ENCODE measurements at places on chromosomes 7 and 10.
A peak's percentile ranks its signal among the peaks of the same experiment; 100 is the strongest.

DNA sequence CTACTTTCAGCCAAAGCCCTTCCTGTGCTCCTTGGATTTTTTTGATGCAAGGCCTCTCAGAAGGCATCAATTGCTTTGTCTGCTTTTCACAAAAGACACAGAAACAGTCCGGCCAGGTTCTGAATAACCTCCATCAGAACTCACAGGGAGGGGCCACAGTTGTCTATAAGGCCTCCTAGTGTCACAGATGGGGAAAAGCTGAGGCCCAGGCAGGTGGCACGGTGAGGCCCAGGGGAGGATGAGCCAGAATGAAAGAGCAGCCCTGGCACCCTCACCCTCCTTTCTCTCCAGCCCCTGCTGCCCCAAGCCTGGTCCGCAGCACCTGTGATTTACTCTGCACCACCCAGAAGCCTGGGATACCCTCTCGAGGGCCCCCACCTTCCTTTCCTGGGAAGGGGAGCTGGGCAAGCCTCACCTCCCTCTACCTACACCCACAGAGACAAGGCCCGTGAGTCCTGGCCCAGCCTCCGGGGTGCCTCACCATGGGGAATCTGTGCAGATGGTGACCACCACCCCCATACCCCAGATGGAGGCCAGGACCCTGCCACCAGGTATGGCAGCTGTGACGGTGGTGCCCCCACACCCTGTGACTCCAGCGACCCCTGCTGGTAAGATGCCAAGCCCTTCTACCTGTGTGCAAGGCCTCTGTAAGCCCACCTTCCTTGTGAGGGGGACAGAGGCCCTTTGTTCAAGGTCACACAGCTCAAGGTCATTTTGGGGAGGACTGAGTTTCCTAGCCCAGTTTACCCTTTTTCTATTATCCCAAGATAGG, 26.2 kb upstream of the ZNF467 start:
- DNase-seq, result peak; percentile 67

DNA sequence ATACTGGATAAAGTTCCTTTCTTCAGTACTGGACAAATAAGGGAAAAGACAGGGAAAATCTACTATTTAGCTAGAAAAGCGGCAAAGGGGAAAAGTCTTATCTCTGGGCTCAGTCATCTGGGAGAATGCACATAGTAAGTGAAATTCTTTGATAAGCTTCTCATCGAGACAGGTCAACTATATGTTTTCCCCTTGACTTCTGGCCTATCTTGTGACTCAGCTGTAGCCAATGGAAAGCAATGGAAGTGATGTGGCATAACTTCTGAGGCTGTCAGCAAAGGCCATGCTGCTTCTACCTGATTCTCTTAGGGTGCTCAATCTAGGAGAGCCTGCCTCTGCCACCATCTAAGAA, 91.9 kb downstream of the PCGF5 start:
- DNase-seq, result no peak

DNA sequence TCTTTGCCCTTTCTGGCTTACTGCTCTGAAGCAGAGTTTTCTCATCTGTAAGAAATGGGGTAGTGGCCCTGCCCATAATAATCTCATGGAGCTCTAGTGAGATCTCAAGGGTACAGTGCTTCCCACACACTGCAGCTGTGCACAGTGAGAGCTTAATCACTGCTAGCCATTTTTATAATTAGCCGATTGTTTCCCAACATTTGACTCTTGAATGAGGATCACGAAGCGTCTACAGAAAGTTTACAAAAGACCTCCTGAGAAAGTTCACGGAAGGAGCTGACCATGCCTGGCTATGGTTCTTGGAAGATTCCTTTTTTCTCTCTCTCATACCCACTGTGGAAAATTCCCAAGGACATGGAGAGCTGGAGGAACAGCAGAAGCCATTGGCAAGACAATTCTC, 70.4 kb downstream of the FAM171A1 start:
- DNase-seq, result no peak

- no peak for DNase-seq
Observed at GRCh38 chr10:13872411-13872810, 285.6 kb downstream of the PRPF18 start.

DNA sequence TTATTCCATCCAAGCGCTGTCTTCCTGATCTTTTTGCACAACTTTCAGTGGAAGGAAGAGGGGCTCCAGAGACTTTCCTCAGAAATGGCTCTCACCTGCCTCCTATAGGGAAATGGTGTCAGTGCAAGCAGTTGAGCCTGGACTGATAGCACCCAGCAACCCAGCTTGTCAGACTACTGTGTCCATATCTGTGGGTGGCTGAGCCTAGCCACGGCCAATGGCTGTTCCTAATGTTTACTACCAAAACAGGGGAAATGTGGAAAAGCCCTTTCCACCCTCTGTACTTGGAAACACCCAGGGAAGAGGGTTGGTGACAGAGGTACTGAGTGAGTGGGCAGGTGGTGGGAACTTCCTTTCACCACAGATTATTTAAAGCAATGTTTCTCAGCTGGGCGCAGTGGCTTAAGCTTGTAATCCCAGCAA, 4.3 kb upstream of the YKT6 start:
- DNase-seq, result no peak

DNA sequence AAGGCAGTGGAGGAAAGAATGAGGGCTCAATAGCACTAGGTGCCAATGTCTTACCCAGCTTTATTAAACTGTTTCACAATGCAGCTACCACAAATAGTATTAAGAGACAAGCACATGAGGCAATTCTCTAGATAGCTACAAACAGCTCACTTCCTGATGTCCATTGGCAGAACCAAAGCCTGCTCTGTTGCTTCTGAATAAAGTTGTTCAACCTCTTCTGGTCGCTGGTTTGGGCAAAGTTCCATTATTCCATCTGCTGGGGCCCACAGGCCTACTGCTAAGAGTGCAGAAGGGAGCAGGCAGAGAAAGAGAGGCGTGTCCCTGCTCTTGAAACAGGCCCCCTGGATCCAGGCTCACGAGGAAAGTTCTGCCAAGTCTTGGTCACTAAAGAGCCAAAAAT, 173.9 kb downstream of the ZNF438 start:
- DNase-seq, result no peak

- no peak for DNase-seq
Observed at GRCh38 chr7:41005374-41005901, 697.5 kb downstream of the INHBA start.

- DNase-seq, result no peak
Observed at GRCh38 chr10:43160046-43160920, 22.0 kb downstream of the CSGALNACT2 start.

- no peak for DNase-seq
Observed at GRCh38 chr7:105648561-105649401, 67.5 kb upstream of the EFCAB10 start.

DNA sequence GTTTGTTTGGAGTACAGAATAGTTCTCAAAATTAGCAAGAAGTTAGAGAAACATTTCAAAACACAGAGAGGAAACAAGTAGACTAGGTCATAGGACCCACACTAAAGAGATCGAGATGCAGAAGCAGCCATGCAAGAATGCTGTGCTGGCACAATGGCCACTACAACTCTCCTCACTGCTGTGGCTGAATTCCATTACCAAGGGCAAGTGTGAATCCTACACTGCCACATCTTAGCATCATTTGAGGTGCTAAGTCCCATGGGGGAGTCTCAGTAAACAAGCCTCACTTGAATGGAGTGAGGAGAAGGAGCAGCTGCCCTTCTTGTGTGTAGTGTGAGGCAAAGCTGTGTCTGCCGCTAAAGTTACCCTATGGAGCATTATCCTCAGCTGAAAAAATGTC, 56.7 kb downstream of the PCLO start:
- DNase-seq, result no peak

- DNase-seq, result no peak
Observed at GRCh38 chr7:26978146-26978545, 113.8 kb upstream of the SKAP2 start.

GRCh38 chr7:28165261-28165660, 15.3 kb downstream of the JAZF1 start:
- no peak for DNase-seq
